ENCODE measurements at places on chromosomes 12 and 14.

DNA sequence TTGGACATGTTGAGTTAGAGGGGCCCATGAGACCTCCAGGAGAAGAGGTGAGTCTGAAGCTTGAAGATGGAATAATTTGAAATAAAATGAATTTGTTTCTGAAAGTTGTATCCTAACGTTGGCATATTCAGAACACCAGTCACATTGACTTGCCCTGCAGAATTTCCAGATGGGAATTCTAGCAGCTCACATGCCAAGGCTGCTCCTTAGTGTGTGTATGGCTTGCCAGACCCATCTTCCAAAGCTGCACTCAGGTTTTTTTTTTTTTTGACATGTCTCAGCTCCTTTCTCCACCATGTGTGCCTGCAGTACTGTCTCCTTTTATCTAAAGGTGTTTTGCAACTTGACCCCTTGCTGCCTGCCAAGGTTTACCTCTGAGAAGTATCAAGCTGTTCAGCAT is 261.9 kb downstream of the NRXN3 start:
- DNase-seq, result no peak

DNA sequence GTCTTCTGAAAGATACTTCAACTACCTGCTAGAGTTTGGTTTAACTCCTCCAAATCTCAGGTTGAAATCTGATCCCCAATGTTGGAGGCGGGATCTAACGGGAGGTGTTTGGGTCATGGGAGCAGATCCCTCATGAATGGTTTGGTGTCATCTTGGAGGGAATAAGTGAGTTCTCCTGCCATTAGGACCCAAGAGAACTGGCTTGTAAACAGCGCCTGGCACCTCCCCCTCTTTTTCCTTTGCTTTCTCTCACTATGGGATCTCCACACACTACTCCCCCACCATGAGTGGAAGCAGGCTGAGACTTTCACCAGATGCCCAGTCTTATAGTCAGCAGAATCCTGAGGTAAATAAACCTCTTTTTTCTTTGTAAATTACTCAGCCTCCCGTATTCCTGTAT is 2.5 kb downstream of the CNIH1 start:
- no peak for DNase-seq

DNA sequence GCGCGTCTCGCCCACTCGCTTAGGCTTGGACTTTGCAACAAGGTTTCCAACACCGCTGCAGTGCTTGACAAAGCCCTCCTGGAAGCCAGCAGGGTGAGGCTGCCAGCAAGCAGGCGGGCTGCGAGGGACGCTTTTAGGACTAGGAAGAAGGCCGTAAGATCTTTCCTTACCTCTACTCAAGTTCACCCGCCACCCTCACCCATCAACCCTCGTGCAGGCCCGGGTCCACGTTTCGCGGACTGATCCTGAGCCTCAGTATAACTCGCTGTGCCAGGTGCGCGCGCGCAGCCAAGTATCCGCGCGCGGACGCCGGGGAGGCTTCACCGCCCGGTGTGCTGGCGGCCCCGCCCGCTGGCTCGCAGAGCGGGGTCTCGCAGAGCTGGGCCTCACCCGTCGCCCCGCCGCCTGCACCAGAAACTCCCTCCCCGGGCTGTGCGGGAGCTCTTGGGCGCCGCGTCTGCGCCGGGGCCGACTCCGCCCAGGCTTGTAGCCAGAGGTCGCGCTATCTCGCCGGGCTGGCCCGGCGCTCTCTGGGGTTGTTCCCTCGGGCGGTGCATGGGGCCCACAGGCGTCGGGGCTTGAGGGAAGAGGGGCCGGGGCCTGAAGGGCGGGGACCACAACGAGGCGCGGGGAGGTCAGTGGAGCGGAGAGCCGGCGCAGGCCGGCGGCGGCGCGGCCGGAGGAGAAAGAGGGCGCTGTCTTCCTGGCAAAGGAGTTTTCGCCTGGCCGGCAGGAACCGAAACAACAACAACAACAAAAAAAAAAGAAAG is 7.6 kb upstream of the SIX1 start:
- no peak for DNase-seq

- no peak for DNase-seq
These were observed 2.1 kb downstream of the MAPK1IP1L start for GRCh38 chr14:55053500-55053899.

DNA sequence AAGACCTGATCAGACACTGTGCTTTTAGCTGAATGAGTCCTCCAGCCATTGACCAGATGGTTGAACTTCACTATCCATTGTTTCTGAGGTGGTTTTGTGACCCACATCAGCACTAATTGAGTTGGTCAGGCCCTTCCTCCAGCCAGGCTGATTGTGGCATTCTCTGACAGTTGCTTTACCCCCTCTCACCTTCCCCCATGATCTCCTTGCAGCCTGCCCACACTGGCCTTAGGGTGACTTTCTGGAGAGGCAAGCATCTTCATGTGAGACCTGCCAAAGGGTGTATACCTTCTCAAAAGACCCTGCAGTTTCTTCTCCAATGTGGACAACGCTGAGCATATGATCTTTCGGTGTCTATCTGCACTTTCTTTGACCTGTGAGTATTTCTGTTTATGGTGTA is 83.9 kb downstream of the GPATCH2L start:
- DNase-seq, result no peak

- DNase-seq, result no peak
These were observed 100.0 kb downstream of the DUSP6 start for GRCh38 chr12:89252284-89252683.

DNA sequence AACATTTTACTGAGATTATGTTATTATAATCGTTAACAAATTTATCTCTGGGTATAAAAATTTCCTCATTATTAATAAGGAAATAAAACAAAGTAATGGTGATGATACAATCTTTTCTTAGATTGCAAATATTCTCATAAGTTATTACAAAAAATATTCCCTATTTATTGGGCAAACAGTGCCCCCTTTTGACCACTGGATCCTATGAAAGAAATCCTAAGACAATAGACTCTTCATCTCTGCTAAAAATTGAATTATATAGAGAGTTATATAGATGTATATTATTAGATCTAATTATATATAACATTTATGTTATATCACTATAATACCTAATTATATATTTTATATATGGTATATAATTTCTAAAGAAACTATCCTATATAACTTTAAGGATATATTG is 94.2 kb upstream of the FGD4 start:
- no peak for DNase-seq

- DNase-seq, result no peak
These were observed at the start of gene NEUROD4 for GRCh38 chr12:55019784-55020183. NEUROD4 (plus strand) TSS chr12:55019974; CDS start chr12:55026440, 6,466 bp downstream.

DNA sequence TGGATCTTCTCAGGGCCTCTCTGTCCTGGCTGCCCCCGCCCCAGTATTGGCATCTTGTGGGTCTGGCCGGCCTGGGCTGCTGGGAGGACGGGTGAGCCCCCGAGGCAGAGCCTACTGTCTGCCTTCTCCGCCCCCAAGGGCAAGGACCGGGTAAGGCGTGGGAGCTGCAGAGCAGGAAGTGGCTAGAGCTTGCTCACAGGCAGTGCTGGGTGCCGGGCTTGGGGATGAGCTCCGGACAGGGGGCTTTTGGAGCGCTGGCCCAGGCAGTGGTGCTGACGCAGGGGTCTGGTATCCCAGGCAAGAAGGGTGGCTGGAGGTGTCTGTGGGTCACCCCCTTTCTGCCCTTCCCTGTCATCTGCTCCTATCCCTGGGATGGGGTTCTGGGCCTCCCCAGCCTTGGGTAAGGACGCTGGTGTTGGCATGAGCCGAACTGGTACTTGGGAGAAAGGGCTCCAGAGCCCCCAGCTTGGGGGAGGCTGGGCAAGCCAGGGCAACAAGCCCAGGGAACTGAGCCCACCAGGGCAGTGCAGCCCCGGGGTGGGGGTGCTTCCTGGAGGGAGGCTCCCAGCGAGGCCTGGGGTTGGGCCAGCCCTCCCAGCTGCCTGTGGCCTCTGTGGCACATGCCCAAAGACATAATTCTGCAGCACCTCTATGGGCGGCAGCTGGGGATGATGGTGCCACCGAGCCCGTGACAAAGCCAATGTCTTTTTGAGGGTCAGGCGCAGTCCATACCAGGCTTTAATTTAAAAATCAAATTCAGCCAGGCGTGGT is 126.3 kb downstream of the KIF26A start:
- DNase-seq, result no peak

DNA sequence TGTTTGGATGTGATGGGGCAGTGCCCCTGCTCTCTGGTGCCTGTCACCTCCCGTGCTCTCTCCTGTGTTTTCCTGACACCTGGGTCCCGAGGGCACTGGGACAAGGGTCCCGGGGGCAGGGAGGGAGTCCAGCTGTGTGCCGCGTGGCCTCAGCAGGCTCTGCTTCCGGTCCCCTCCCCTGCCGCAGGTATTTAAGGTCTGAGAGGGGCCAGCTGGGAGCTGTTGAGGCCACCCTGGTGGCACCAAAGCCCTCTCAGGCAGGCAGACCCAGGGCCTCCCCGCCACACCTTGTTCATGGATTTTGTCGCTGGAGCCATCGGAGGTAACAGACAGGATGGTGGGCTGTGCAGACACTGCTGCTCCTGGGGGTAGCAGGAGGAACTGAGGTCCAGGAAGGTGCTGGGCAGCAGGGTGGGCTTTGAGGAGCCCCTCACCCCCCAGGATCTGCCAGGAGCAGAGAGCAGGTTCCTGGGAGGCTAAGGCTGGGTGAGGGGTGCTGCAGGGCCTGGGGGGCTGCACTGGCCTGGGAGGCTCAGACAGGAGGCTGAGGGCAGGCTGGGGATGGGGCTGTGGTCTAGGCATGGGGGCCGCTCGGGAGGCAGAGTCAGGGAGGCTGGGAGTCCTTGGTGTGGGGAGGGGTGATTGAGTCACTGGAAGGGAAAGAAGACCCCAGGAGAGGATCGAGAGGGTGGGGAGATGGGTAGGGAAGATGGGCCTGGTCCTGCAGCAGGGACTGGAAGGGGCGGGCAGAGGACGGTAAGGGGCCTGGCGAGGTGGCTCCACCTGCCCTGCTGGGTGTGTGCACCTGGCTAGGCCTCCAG is at the start of gene SLC25A47:
Gene SLC25A47 (plus strand): TSS at position 219 of the 821 bp plus-strand sequence. CDS start 76 bp downstream, at position 295.
- no peak for DNase-seq

GRCh38 chr14:39843881-39844280 is 411.6 kb upstream of the FBXO33 start:
- DNase-seq, result no peak

DNA sequence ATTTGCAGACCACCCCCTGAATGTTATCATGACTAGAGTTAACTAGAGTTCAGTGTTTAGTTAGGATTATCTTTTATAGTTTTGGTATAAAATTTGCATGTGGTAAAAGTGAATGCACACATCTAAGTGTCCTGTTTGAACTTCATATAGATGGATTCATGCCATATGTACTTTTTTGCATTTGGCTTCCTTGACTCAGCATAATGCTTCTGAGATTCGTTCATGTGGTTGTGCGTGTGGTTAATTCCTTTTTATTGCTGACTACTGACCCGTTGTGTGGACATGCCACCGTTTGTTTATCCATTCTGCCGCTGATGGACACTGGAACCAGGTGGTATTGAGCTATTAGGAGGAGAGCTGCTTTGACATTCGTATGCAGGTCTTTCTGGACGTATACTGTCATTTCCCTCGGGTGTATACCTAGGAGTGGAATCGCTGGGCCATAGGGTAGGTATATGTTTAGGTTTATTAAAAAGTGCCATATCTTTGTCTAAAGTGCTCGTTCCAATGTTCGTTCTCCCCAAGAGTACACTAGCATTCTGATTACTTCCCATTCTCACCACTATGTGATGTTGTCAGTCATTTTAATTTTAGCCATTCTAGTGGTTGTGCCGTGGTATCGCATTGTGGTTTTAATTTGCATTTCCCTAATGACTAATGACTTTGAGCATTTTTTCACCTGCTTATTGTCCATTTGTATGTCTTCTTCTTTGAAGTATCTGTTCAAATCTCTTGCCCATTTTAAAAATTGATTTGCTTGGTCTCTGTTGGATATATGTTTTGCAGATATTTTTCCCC is 37.7 kb downstream of the RIN3 start:
- no peak for DNase-seq

GRCh38 chr14:92785667-92786426 is 8.3 kb upstream of the GOLGA5 start:
- no peak for DNase-seq

DNA sequence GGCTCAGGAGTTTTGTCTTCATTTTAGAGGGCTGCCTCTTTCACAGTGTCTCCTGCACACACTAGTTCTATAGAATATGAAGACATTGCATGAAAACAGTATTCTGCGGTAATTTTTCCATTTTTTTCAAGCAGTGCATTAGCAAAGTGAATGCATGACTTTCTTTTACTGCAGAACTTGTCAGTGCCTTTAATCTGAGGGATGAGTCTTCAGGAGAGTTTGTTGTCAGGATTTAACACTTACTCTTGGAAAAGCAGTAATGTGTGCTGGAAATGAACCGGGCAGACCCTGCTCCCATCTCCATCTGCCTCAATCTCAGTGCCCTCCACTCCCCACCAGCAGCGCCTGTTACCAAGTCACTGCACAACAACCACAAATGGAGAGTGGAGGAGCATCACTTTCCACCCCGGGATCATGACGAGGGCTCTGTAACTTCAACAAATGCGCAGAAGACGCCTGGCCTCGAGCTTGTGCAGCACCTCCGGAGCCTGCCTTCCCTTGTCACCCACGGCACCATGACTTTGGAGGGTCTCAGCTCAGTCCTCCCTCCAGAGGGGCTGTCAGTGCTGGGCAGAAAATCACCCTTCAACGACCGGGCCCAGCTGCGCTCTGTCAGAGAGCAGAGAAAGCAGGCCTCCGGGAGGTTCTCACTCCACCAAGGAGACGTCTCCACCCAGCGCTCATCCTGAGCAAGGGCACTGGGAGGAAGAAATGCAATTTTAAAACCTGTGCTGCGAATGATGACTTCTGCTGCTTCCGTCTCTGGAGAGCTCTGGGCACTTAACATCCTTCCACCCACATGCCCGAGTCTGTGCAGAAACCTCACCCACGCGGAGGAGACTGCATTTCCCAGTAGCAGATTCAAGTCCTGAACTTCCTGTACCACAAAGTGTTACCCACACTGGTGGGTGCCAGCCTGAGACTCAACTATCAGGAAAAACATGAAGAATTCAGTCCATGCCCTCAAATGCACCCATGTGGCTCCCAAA is 255.7 kb downstream of the ADGRD1 start:
- DNase-seq, result no peak

DNA sequence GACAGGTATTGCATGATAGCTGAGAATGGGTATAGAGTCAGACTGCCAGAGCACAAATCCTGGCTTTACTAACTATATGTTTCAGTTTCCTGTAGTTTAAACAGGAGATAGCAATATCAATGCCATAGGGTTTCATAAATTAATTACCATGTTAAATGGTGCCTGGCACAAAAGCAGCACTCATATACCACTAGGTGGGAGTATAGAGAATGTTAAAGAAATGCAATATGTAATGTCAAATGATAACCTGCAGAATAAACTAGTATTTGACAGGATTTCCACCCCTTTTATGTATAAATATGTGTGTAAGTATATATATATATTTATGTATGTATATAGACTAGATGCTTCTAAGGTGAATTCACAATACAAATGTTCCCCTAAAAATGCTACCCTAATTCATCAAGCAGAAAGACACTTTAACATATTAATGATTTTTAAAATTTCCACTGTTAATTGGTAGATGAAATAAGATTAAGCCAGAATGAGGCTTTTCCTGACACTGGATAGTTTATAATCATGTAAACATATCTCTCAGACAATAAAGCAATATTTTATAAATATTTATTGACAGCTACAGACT is 8.6 kb downstream of the WDR89 start:
- no peak for DNase-seq

Data from skin of body (tissue), 3 donors.